ENCODE measurements at places on chromosomes 16 and 17. TPM values are rescaled to one million over a fixed set of nuclear protein-coding genes. Genes with fewer than 3 reads are reported as not detected.

DNA sequence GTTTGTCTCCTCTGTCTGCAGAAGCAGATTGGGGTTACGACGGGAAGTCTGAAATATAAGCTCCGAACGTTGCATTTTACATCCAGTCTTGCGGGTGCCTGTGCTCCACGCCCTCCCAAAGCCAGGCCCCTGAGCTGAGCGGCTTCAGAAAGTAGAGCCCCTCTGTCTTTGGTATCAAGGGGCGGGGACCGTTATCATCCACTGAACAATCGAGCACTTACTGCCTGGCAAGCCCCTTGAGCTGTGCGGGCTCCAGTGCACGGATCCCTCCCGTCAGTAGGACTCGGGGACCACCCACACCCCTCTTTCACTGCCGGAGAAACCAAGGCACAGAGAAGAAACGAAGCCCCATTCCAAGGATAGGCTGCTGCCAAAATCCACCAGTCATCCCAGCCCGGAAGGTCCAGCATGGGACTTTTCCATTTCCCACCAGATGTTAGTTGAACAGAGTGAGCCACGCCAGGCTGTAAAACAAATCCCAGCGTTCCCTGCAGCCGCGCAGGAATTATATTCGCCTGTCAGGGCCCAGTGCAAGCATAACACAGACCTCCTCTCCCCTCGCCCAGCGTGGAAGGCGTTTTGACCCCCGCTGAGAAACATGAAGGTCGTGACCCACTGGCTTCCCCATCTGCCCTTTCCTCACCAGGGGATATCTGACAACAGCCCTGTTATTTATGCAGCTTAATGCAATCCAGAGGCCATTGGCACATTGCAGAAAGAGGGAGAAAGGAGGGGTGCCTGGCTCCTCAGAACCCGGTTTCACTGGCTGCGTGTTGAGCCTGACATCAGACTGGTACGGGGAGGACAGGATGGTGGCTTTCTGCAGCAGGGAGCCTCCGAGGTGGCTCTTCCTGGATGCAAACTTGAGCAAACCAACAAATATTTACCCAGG, 212.2 kb upstream of the FOXF1 start:
- no peak for DNase-seq

LITAFD gene
- polyA plus RNA-seq, result 0.18 TPM

DNA sequence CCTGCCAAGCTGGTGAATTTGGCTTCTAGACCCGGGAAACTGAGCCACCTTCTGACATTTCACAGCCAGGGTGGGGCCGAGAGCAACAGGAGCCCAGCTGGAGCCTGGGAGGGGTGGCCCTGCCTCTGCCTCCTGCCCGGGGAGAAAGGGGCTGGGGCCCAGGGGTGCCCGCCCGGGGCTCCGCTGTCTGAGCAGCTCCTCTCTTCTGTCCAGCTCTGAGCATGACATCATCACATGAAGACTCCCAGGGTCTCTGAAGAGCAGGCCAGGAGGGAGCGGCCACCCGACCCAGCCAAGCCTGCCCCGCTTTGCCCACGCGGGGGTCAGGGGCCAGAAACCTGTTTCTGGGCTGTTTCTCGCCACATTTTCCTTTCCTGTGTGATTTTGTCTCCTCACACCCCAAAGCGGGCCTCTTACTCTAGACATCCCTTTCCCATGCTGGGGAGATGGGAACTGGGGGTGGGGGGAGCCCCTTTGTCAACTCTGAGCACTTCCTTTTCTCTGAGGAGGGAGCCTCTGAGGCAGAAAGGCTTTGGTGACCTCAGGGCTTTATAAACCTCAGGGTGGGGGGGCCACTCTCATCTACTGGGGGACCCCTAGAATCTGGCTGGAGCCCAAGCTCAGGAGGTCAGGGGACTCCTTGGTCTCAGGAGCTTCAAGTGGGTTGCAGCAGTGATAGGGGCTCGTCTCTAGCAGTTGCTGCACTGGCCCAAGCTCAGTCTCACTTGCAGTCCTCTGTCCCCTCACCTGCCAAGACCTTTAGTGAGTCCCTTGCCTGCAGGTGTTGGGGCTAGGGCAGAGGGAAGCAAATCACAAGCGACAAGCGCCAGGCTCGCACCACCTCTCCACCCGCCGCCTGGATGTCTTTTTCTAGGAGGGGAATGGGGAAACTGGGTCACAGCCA, 7.6 kb downstream of the UBALD2 start:
- no peak for DNase-seq

GRCh38 chr16:69324585-69325253, 5.7 kb downstream of the PDF start:
- no peak for DNase-seq

- DNase-seq, result peak; percentile 85
Measured at GRCh38 chr16:68707340-68708152, 29.5 kb upstream of the CDH1 start.

GRCh38 chr17:72806011-72806410, 286.5 kb downstream of the SLC39A11 start:
- no peak for DNase-seq

ABCC12 gene
- polyA plus RNA-seq, result 0.15 TPM

TPSB2 gene
- polyA plus RNA-seq, result not detected

CDIP1 gene
- polyA plus RNA-seq, result 25.1 TPM

- no peak for DNase-seq
Measured at GRCh38 chr16:47375423-47375822, 85.4 kb downstream of the ITFG1 start.

SLFN11 gene
- 26.3 TPM for polyA plus RNA-seq

PRSS36 gene
- polyA plus RNA-seq, result 1.9 TPM

C16orf74 gene
- polyA plus RNA-seq, result 17.5 TPM

SLFN12 gene
- 33.9 TPM for polyA plus RNA-seq

SOST gene
- 0.66 TPM for polyA plus RNA-seq

CDC6 gene
- polyA plus RNA-seq, result 20.3 TPM

- no peak for DNase-seq
Measured at GRCh38 chr17:27853091-27853490, 40.1 kb downstream of the LYRM9 start.

- peak; percentile 92 for DNase-seq
Measured at GRCh38 chr17:49016775-49017463, 19.7 kb downstream of the IGF2BP1 start.

SULT1A3 gene
- 10.9 TPM for polyA plus RNA-seq

ACSF3 gene
- polyA plus RNA-seq, result 33.8 TPM

DNA sequence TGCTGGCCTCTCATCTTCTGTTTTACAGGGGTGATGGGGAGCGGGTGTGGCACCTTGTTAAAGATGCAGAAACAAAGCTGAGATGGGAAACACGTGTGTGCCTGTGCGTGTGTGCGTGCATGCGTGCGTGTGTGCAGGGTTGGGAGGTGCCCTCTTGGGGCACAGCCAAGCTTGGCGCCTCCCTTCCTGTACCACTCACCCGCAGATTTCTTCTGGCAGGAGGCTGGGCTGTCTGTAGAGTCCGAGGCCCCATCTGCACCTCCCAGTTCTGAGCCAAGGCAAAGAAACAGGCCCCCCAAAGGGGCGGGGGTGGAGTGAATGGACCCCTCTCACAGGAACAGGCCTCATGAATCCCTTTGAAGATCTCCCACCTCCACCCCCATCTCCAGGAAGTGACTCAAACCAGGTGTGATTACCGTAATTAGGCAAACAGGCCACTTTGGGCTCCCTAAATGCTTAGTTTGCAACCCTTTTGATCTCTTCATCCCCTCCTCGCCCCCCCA, 20.9 kb downstream of the TNS4 start:
- DNase-seq, result no peak

GRCh38 chr17:67431249-67432015, 54.4 kb downstream of the PITPNC1 start:
- DNase-seq, result no peak

GRCh38 chr17:57678393-57678792, 66.7 kb downstream of the CCDC182 start:
- DNase-seq, result no peak

ARHGAP44 gene
- 15.3 TPM for polyA plus RNA-seq

- no peak for DNase-seq
Measured at GRCh38 chr16:84562174-84562815, 55.6 kb downstream of the COTL1 start.

- no peak for DNase-seq
Measured at GRCh38 chr17:59863616-59864015, 29.1 kb downstream of the TUBD1 start.

ZNF778 gene
- polyA plus RNA-seq, result 6.1 TPM

DNA sequence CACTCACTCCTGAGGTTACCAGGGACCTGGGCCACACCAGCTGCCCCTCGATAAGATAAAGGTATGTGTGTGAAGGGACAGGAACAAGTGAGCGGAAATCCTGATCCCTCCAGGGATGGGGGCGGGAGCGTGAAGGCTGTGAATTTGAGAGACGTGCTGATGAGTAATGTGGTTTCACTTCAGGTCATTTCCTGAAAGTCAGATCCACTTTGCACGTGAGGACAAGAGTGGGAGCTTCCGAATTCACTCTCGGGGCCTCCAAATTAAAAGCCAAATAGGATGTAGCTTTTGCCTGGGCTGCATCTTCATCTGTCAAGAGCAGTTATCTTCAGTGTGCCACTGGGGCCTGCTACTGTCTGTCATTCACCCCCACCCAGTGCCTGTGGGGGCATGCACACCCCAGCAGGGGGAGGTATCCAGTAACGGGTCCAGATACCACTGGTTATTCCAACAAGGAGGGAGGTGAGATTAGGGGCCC, 87.4 kb upstream of the LHX1 start:
- DNase-seq, result no peak

PDIA2 gene
- 1.2 TPM for polyA plus RNA-seq

DNA sequence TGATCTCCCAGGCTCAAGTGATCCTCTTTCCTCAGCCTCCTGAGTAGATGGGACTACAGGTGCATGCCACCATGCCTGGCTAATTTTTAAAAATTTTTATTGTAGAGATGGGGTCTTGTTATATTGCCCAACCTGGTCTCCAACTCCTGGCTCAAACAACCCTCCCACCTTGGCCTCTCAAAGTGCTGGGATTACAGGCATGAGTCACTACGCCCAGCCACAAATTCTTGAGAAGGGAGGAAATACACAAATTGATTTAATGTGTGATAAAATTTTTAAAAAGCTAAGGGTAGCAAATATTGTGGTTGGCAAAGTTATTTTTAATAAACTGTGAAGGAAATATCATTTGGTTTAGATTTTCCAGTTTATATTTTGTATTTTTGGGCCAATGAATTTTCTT, 9.6 kb downstream of the ITGAD start:
- DNase-seq, result no peak

PRR14 gene
- polyA plus RNA-seq, result 44.3 TPM

MYH2 gene
- polyA plus RNA-seq, result not detected

- DNase-seq, result no peak
Measured at GRCh38 chr16:11053916-11054460, 109.6 kb downstream of the CLEC16A start.

GRCh38 chr17:82222816-82223215, 6.0 kb upstream of the SLC16A3 start:
- no peak for DNase-seq

GRCh38 chr16:69382421-69382820, 3.4 kb downstream of the TERF2 start:
- DNase-seq, result no peak

DNA sequence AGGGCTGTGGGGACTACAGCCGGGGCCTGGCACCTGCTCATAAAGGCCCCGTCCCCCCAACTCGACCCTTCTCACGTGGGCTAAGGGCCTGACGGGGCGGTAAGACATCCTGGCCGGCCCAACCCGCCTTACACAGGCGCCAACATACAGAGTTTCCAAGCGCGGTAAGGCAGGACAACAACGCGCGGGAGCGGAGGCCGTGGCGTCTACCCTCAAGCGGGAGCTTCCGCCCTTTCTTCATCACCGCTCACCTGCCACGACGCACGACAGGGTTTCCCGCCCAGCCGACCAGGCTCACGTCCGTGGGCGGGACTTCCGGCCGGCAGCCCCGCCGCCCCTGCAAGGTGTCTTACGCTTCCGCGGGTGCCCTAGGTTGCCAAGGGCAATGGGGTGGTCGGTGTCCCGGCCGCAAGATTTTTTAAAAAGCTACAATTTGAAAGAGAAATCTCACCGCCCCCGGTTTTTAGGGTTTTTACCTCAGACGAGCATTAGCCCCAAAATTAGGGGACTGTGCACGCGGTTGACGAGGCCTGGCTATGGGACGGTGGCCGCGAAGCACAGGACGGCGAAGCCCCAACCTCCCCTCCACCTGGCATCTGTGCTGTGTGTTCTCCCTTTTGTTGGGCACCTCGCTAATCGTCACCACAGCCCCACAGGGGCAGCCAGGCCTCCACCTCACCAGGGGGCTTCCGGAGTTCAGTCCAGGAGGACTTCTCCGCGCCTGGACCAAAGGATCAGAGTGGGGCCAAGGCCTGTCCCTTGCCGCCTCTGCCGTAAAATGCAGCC, at the start of gene TERB1:
TERB1 (minus strand) TSS at position 265 of the 786 bp plus-strand sequence. CDS start 4,786 bp downstream, outside the sequence.
- DNase-seq, result no peak

DOK4 gene
- 31.5 TPM for polyA plus RNA-seq

GRCh38 chr16:30503403-30504296, 22.7 kb downstream of the ZNF768 start:
- no peak for DNase-seq

- DNase-seq, result no peak
Measured at GRCh38 chr16:79329166-79329521, 271.4 kb downstream of the MAF start.

DNA sequence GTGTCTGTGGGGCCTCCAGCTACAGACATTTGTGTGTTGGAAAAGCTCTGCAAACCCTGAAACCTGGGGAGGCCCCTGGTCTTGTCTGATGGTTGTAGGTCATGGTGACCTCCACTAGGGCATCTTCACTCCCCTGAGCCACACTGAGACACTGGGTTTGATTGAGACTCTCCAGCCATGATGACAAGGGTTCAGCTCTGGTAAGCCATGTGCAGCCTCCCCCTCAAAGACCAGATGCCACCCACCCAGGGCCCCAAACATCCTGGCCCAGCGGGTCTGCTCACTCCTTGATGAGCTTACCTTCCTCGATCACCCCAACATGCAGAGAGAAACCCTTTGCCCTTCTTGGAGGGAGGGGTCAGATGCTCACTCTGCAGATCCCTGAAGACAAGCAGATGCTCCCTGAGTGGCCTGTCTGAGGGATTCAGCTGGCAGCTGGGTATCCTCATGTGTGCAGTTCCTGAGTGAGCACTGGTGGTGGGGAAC, 101.6 kb downstream of the METRNL start:
- DNase-seq, result no peak

FOXN1 gene
- 0.23 TPM for polyA plus RNA-seq

- DNase-seq, result peak; percentile 71
Measured at GRCh38 chr17:79695797-79696609, 34.7 kb upstream of the ENPP7 start.

HEATR9 gene
- 0.17 TPM for polyA plus RNA-seq

DNA sequence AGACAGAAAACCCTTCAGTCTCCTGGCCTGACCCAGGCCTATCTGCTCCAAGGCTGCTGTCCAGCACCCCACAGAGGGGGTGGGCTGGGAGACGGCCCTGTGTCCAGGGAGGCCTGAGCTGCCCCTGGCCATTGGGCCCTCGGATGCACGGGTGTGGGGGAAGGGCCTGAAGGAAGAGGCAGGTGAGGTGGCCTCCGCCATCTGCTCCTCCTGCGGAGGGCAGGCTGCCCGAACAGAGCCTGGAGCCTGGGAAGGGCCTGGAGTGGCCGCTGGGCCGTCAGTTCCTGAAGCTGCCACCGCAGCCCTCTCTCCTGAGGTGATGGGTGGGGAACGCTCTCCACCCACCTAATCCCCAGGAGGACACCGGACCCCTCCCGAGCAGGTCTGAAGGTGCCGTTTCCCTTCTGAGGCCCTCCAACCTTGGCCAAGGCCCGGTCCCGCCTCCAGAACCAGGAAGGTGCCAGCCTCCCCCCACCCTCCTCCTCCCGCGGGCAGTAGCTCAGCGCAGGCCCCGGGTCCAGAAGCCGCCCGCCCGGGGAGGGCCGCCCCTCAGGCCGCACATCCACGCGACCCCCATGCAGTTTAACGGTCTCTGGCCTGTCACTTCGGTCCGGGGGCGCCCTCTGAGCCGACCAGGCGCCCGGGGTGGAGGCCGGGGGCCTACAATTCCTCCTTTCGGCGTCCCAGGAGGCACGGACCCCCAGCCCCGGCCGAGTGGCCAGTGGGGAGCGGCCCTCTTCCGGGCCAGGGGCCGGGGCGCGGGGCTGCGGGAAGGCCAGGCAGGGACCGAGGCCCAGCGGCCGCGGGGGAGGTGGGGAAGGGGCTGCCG, 835 bp downstream of the FBXL16 start:
- DNase-seq, result no peak

Measured in left lung (tissue), 14 donors.